ENCODE measurements at places on chromosomes 4 and X. TPM values are rescaled to one million over a fixed set of nuclear protein-coding genes. Genes with fewer than 3 reads are reported as not detected.

GRCh38 chr4:67106861-67107460 is 438.3 kb downstream of the CENPC start:
- no peak overlapping the region for H3K4me3 ChIP-seq
- no peaks in the 10 kb centered on the region for H3K36me3 ChIP-seq
- H3K4me1 ChIP-seq = no peaks in the 10 kb centered on the region
- no peaks in the 10 kb centered on the region for H3K27me3 ChIP-seq
- H3K27ac ChIP-seq = no peak overlapping the region

DNA sequence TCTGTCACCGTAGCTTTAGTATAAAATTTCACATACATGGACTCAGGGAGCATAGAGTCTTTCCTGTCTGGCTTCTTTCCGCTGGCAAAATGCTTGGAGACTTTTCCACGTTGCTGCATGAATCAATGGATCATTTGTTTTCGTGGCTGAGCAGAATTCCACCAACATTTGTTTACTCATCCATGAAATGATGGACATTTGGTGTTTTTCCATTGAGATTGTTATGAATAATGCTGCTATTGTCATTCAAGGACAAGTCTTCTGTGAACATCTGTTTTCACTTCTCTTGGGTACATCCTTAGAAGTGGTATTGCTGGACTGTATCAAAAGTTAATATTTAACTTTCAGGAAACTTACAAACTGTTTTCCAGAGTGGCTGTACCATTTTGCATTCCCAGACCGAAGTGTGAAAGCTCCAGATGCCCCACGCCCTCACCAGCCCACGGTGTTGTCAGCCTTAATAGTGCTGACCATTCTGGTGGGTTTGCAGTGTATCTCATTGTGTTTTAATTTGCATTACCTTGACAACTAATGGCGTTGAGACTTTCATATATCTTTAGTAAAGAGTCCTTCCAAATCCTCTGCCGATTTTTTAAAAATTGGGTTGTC is 5.8 kb upstream of the TMEM271 start:
- peaks cover 31% of the 10 kb centered on the region for H3K27me3 ChIP-seq
- no peaks in the 10 kb centered on the region for H3K36me3 ChIP-seq
- no peaks in the 10 kb centered on the region for H3K4me1 ChIP-seq
- H3K27ac ChIP-seq = no peak overlapping the region
- H3K4me3 ChIP-seq = no peak overlapping the region

DNA sequence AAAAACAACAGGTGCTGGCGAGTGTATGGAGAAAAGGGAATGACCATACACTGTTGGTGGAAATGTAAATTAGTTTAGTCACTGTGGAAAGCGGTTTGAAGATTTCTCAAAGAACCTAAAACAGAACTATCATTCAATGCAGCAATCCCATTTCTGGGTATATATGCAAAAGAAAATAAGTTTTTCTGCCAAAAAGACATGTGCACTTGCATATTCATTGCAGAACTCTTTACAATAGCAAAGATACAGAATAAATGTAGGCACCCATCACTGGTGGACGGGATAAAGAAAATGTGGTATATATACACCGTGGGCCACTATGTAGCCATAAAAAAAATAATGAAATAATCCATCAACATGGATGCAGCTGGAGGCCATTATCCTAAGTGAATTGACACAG is 105.1 kb upstream of the FSTL5 start:
- no peaks in the 10 kb centered on the region for H3K36me3 ChIP-seq
- no peak for DNase-seq
- H3K27me3 ChIP-seq = no peaks in the 10 kb centered on the region
- H3K4me1 ChIP-seq = no peaks in the 10 kb centered on the region

DNA sequence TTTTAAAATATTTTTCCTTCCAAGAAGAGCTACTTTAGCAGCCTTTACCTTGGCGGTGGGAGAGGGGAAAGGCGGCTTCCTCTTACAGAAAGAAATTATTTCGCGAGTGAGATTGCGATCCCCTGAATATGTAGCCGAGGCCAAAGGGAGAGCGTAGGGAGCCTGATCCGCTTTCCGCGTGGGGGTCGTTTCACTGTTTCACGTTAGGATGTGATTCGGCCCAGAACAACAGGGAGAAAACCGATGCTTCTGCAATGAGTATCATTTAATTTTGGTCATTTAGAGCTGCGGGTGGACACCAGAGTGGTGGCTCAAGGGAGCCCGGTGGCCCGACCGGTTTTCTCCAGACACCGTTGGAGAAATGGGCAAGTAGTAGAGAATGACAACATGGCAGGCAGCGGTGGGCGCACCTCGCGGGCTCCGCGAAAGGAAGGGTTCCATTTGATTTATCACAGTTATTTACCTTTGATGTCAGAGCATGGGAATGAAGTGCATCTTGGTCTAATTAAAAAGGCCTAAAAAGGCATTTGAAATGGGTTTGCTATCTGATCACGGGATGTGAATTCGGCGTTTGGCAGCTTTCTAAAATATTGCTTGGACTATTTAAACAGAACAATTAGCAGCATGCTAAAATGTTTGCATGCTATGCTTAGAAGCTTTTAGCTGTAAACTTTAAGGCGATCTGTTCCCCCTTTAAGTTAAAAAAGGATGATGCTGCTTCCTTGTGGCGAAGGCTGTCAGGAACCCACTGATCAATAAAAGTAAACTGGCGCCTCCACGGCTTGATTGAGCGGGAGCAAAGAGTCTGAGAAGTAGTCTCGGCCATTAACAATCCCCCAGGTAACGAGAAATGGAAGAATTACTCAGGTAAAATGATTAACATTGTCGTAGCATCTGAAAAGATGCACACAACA is 2.0 kb upstream of the PCDH19 start:
- no peak for DNase-seq
- H3K4me3 ChIP-seq = no peak overlapping the region
- H3K27me3 ChIP-seq = peaks cover 30% of the 10 kb centered on the region
- H3K4me1 ChIP-seq = no peaks in the 10 kb centered on the region

- H3K4me1 ChIP-seq = no peaks in the 10 kb centered on the region
- no peak for DNase-seq
- no peak overlapping the region for H3K27ac ChIP-seq
- no peaks in the 10 kb centered on the region for H3K36me3 ChIP-seq
- no peak overlapping the region for H3K4me3 ChIP-seq
Measured at GRCh38 chr4:11598591-11598990, 169.9 kb upstream of the HS3ST1 start.

Gene SPINK2
- total RNA-seq = not detected

Gene TRO
- total RNA-seq = 25.8 TPM

Gene GLRA2
- total RNA-seq = not detected

Gene MAP3K15
- total RNA-seq = under 0.01 TPM

Gene PDE5A
- 567 TPM for total RNA-seq

Gene SLC4A4
- total RNA-seq = 16.8 TPM

Gene FRAS1
- under 0.01 TPM for total RNA-seq
